HFF-Myc (cell line): ENCODE measurements at places on chromosomes 16 and 17.

GRCh38 chr16:63415014-63415413, 1378.8 kb upstream of the CDH8 start:
- no peak for DNase-seq

GRCh38 chr16:29909391-29909790, 9.1 kb downstream of the ASPHD1 start:
- DNase-seq = no peak

DNA sequence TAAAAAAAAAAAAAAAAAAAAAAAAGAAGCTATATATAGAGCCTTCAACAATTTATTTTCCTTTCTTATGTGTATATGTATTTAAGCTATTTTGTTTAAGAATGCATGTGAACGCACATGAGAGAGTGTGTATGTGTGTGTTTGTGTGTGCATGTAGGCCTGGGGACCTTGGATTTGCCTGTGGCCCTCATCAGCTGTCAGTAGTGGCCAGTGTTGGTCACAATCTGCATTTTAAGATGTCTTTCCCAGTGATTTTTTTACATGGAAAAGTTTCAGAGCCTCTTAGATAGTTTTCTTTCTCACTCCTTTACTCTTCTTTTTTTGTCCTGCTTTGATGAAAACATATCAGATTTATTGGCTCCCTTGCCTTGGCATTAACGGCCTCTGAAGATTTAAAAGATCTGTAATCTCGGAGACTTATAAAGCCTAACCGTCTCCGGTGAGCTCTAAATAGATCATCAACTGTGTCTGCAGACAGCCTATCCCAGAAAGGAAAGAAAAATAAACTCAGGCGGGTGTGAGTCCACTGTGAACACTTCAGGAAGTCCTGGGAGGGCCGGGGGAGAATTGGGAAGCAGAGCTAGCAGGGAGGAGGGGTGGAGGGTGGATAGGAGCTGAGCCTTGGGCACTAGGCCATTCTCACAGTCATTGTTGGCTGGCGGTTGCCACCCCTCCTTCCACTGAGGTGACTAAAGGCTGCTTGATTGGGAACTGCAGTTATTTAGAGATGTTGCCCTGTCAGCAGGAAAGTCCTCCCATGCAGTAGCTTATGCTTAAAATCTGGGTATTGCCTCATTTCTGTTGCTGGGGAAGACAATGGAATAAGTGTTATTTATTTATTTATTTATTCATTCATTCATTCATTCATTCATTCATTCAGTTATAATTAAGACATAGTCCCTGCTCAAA, 86.8 kb downstream of the WWP2 start:
- peak; percentile 32 for DNase-seq

DNA sequence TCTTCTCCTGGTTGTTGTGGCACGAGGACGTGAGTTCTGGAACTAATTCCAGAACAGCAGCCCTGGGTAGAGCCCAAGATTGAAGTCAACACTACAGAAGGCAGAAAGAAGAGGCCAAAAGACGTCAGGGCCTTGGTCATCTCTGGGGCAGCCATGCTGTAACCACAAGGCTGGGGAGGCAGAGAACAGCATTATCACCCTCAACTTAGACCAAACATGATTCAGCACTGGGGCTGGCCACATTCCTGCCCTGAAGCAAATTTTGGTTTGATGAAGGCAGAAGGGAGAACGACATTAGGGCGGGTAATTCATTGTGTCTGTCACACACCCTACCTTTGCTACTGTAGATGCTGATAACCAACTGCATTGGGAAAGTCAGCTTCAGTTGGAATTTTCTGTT, 9.7 kb upstream of the ALOX15B start:
- no peak for DNase-seq

DNA sequence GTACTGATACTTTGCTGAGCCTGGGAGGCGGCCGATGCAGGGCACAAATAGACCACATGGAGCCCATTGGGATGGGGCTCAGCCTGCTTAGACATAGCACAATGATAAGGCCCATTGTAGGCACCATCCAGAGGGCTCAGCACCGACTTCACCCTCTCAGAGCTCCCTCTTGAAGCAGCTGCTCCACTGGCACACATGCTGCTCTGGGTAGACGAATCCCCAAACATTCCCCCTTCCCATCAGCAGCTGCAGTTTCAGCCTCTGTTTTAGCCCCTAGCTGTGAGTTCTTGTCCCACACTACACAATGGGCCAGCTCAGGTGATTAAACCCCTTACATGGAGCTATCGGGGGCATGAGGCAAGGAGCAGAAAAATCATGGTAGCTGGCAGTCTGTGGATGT, 174.1 kb downstream of the RGS9 start:
- no peak for DNase-seq
